ENCODE measurements at places on chromosomes 11 and 22.

DNA sequence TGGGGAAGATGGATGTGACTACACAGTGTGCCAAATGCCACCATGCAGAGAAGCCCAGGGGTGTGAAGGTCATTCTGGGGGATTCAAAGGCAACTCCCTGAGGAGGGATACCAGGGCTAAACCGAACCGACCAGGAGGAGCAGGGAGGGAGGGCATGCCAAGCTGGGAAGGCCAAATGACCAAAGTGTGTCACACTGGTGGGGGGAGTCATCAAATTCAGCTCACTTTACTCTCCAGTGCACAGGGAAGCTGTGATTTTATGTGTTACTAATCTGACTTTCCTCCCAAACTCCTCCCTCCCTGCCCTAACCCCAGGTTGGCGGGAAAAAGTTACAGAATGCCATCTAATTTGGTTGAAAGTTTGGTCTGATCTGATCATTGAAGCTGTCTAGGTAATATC, 29.7 kb upstream of the TSKU start:
- DNase-seq: no peak

- DNase-seq: no peak
Observed at GRCh38 chr11:134471716-134472455, 59.8 kb upstream of the B3GAT1 start.

DNA sequence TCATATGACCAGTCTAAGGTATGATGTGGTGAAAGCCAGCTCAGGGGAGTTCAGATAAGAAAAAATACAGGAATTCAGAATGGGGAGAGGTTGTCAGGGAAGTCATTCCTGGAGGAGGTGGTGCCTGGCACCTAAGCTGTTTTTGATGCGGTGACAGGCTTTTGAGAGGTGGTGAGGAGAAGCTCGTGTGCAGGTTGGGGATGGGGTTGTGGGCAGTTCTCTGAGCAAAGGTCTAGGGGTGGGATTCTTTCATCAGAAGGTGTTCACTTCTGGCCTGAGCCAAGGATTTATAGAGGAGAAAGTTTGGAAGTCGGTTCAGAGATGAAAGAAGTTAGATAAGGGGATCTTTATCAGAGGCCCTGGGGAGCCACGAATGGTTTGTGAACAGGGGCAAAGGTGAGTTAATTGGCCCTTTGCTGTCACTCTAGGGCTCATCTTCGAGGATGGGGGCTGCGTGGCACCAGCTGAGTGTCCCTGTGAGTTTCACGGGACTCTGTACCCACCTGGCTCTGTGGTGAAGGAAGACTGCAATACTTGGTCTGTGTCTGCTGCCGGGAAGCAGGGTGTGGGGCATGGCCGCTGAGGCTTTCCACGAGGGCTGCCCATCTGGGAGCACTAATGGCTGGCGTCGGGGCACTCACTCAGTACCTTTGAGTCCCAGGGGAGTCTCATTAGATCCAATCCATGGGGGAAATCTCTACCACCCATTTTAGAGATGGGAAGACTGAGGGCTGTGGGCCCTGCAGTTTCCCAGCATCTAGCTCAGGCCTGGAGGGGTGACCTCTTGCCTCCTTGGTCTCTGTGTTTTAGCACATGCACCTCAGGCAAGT, 13.4 kb downstream of the OTOG start:
- DNase-seq: no peak

- DNase-seq: no peak
Observed at GRCh38 chr11:124115782-124116616, 749 bp downstream of the VWA5A start.

DNA sequence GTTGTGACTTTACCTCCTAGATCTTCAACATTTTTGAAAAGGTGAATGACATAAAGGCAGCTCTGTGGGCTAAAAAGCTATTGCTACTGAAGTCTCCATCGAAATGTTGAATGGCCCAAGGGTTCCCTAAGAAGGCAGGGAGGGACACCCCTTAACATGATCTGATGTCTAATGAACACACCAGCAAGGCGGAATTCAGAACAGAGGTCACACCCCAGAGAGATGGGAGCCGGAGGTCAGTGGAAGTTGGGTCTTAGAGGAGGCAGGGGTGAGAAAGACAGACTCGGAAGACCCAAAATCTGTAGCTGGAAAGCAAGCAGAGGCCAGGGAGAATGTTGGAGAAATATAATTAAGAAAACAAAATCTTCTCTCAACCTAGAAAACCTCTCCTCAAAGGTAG, 79.0 kb downstream of the TRIM29 start:
- no peak for DNase-seq

GRCh38 chr11:130078080-130078479, 8.4 kb downstream of the APLP2 start:
- DNase-seq: no peak

- DNase-seq: peak; percentile 55
Observed at GRCh38 chr22:30386960-30387827, at the start of gene RNF215. Gene RNF215, minus strand, starts transcription at chr22:30387411. Its CDS starts 98 bp downstream, at chr22:30387313.

GRCh38 chr11:33542921-33543320, 157.7 kb downstream of the C11orf91 start:
- DNase-seq: no peak

- DNase-seq: no peak
Observed at GRCh38 chr22:46442217-46442853, 95.1 kb downstream of the CELSR1 start.

DNA sequence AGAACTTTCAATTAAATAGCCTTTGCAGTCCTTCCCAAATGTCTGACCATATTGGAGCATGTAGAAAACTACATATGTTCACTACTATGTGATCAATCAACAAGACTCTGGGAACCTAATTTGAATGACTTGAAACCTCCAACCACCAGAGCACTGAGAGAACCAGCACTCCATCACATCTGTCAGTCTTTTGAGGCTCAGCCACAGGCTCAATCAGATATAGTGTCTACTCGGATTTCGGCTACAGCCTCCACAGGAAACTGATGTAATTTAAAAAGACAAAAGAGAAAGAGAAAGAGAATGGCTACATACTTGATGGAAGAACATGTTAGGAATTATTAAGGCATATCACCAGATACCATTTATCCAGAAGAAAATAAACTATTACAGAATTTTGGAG, 859.0 kb downstream of the FAM181B start:
- no peak for DNase-seq

DNA sequence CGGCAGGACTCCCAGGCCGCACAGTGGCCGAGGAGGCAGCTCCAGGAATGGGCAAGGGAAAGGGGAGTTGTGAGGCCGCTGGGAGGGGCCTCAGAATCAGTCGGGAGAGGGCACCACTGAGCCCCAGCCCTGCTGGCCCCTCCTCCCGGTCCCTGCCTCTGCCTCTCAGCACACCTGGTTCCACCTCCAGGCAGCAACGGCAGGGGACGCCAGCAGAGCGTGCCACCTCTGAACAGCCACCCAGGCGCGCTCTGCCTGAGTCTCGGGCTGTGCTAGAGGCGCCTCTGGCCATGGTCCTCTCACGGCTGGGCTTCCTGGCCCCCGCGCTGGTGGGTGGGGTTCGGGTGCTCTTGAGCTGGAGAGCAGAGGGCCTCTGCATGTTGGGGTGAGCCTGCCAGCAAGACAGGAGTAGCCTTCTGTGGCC, 33.0 kb downstream of the MOB2 start:
- peak; percentile 59 for DNase-seq

- no peak for DNase-seq
Observed at GRCh38 chr11:46377290-46377689, 4.2 kb upstream of the MDK start.

DNA sequence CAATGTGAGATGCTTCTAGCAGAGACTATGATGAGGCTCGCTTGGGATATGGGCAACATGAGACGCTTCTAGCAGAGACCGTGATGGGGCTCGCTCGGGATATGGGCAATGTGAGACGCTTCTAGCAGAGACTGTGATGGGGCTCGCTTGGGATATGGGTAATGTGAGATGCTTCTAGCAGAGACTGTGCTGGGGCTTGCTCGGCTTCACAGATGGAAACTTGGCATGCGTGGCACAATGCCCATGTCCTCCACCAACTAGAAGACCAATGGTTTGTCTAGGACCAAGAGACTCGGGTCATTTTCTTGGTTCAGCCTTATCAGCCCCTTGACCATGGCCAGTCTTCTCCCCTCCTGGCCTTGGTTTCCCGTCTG, 7.1 kb downstream of the MYEOV start:
- DNase-seq: no peak

GRCh38 chr11:6567371-6567745, 36.1 kb downstream of the RRP8 start:
- no peak for DNase-seq

DNA sequence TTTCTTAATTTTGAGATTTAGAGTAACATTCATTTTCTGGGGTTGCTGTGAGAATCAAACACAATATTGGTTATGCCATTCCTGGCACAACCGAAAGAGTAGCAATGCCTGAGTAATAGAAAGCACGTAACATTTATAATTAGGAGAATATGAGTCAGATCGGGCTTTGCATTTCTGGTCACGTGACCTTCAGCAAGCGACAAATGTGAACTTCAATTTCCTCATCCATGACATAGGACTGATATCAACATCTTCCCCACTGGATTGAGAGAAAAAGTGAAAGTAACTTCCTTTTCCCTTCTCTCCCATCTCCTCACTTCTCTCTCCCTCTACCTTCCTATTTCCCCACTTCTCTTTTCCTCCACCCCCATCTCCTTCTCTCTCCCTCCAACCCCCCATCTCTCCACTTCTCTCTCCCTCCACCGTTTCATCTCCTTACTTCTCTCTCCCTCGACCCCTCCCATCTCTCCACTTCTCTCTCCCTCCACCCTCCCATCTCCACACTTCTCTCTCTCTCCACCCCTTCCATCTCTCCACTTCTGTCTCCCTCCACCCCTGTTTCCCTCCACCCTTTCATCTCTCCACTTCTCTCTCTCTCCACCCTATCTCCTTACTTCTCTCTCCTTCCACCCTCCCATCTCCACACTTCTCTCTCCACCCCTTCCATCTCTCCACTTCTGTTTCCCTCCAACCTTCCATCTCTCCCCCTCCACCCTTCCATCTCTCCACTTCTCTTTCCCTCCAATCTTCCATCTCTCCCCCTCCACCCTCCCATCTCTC, 33.5 kb upstream of the CAT start:
- no peak for DNase-seq

- DNase-seq: no peak
Observed at GRCh38 chr11:69912911-69913451, 93.8 kb upstream of the FGF3 start.

GRCh38 chr22:37627545-37627944, 11.9 kb upstream of the SH3BP1 start:
- DNase-seq: no peak

- no peak for DNase-seq
Observed at GRCh38 chr22:44446483-44446882, 51.5 kb downstream of the RTL6 start.

DNA sequence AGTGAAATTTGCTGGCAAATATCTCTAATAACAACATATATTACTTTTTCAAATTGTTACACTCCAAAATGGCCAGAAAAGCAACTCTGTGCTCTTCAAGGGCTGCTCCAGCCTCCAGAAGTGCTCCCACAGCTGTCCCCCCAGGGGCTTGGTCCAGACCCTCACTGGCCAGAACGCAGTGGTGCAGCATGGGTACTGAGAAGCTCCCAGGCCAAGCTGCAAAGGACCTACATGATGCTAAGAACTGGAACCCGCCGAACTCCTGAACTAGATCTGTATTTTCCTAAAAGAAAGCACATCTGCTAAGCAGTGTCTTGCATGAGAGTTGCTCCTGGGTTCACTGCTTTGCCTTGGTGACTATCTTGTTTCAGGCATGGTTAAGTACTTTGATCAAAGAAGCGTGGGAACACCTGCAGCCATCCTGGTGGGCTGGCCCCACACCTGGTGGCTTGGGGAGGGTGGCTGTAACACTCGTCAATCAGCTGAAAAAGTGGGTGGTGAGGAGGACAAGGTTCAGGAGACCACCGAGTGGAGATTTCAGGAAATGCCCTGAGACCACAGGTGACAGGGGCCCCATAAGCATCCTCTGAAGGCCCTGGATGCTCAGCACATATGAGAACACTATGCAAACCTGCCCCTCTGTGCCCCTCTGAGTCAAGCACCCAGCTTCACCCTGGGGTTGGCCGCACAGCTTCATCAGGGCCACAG, 72.7 kb upstream of the PITPNB start:
- DNase-seq: no peak

GRCh38 chr11:35418282-35419183, 825 bp downstream of the SLC1A2 start:
- peak; percentile 48 for DNase-seq

DNA sequence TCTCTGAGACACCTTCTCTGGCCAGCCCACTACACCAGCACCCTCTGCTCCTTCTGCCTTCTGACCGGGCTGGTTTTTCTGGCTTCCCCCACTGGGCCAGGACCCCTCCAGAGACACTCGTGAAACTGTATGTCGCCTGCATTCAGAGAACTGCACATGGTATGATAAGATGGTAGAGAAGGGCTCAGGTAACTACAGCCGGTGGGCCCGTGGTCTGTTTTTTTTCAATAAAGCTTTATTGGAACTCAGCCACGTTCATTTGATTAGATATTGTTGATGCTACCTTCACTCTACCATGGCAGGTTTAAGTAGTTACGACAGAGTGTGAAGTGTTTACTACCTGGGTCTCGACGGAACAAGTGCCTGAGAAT, 514.0 kb downstream of the TBC1D22A start:
- DNase-seq: no peak

GRCh38 chr11:68927280-68928135, 23.8 kb downstream of the IGHMBP2 start:
- DNase-seq: no peak

GRCh38 chr11:36233204-36233603, 56.0 kb downstream of the COMMD9 start:
- peak; percentile 36 for DNase-seq

DNA sequence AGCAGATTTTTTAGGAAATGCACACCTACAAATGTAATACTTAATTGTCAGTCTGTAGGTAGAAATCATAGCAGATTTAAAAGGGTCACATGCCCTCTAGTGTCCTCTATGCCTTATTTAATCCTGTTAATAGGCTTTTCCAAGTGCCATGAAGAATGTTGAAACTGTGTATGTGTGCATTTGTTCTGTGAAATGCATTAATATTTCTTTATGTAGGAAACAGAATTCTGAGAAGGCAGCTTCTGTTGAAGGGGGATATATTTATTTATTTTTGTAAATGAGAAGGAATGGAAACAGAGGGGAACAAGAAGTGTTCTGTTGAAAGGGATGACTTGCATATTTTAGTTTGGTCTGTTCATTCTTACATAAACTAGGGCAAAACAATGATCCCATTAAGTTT, 51.0 kb downstream of the SVIP start:
- no peak for DNase-seq

- DNase-seq: peak; percentile 39
Observed at GRCh38 chr22:43993072-43993760, 30.9 kb upstream of the PARVB start.

DNA sequence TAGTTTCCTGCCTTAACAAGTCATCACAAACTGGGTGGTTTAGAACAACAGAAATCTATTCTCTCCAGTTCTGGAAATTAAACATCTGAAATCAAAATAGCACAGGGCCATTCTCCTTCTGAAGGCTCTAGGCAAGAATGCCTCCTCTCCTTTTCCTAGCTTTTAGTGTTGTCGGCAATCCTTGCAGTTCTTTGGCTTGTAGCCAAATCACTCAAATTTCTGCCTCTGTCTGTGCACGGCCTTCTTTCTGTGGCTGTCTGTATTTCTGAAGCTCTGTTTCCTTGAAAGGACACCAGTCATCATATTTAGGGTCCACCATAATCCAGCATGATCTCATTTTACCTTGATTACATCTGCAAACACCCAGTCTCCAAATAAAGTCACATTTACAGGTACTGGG, 795.5 kb downstream of the METTL15 start:
- DNase-seq: no peak

- no peak for DNase-seq
Observed at GRCh38 chr11:65915821-65916251, 3.0 kb downstream of the C11orf68 start.

Data from NCI-H2081 (cell line).